ENCODE measurements at places on chromosomes 1 and 21.

DNA sequence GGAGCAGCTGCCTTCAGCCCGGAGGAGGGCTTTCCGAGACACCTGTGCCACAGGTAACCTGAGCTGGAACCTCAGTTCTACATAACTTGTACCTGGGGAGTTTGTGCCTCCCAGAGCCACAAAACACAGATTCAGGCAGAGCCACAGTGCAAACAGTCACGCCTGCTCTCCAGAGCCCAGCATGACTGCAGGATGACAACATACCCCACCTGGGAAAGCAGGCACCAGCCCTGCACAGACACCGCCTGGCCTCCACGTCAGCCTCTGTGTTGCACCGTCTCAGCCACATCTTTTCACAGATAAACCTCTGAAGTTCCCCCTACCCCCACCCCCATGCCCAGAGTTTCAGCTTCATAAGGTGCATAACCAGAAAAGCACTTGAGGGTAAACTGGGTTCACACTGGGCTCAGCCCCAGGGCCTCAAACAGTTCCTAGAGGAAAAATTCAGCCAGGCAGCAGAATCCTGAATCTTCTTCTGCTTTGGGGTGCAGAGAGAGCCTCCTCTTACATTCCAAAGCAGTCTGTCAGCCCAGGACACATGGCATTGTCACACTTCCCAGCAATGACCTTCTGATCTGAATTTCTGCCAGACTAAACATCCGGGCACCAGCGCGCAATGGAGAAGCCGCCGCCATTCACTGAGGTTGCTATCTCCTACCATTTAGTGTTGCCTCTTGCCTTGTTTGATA lies 229.5 kb downstream of the TOMM20 start:
- H3K36me3 ChIP-seq = no peaks in the 10 kb centered on the region
- H3K27me3 ChIP-seq = no peaks in the 10 kb centered on the region
- DNase-seq = no peak
- no peak overlapping the region for H3K4me3 ChIP-seq
- no peak overlapping the region for H3K27ac ChIP-seq

DNA sequence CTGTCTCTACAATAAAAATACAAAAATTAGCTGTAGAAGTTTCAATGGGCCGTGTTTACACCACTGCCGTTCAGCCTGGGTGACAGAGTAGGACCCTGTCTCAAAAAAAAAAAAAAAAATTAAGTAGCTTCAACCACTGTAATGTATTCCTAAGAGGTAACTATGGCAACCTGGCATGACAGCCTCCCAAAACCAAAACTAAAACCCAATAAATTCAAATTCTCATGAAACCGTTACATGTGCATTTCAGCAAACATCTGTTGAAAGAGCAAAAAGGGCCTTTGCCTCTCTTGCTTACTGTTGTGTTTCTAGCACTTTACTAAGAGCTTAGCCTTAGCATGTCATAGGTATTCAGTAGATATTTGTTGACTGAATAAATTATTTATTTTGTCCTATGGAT lies 33.5 kb downstream of the ODR4 start:
- H3K36me3 ChIP-seq = peaks cover 14% of the 10 kb centered on the region
- no peak overlapping the region for H3K4me3 ChIP-seq

- H3K36me3 ChIP-seq = peaks cover 3% of the 10 kb centered on the region
- DNase-seq = no peak
- no peak overlapping the region for H3K27ac ChIP-seq
- H3K27me3 ChIP-seq = peaks cover 5% of the 10 kb centered on the region
- no peak overlapping the region for H3K4me3 ChIP-seq
Observed at GRCh38 chr1:143497374-143497747, 474.4 kb downstream of the FAM72C start.

- peaks cover 15% of the 10 kb centered on the region for H3K36me3 ChIP-seq
- no peaks in the 10 kb centered on the region for H3K27me3 ChIP-seq
- H3K4me3 ChIP-seq = no peak overlapping the region
- DNase-seq = peak; percentile 63
Observed at GRCh38 chr1:32372149-32372756, 9.9 kb downstream of the TSSK3 start.

- no peaks in the 10 kb centered on the region for H3K27me3 ChIP-seq
- no peak for DNase-seq
- H3K4me3 ChIP-seq = no peak overlapping the region
- H3K36me3 ChIP-seq = no peaks in the 10 kb centered on the region
Observed at GRCh38 chr1:68276448-68276847, 44.1 kb upstream of the WLS start.

DNA sequence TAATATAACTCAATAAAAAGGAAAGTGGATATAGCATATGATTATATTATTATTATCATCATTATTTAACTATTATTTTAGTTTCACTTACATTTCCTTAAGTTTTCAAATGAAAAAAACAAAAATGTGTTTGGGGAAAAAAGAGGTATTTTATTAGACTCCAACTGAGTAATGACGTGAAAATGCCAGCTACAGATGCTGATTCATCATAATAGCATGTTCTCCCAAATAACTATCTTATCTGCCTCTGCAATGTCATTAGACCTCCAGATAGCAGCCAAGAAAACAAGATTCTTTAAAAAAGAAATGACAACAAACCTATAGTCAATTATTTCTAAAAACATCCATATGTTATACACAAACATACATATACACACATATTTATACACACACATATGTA lies 1071.9 kb upstream of the TMPRSS15 start:
- no peaks in the 10 kb centered on the region for H3K36me3 ChIP-seq
- H3K27me3 ChIP-seq = no peaks in the 10 kb centered on the region
- no peaks in the 10 kb centered on the region for H3K4me1 ChIP-seq
- H3K27ac ChIP-seq = no peak overlapping the region
- H3K4me3 ChIP-seq = no peak overlapping the region

- no peak overlapping the region for H3K4me3 ChIP-seq
- H3K36me3 ChIP-seq = no peaks in the 10 kb centered on the region
Observed at GRCh38 chr21:42214921-42215320, 4.0 kb upstream of the ABCG1 start.

GRCh38 chr1:99557546-99558202 lies 88.2 kb upstream of the PALMD start:
- no peak overlapping the region for H3K4me3 ChIP-seq
- H3K4me1 ChIP-seq = no peaks in the 10 kb centered on the region
- peaks cover 6% of the 10 kb centered on the region for H3K27me3 ChIP-seq
- no peak for DNase-seq
- H3K36me3 ChIP-seq = no peaks in the 10 kb centered on the region

DNA sequence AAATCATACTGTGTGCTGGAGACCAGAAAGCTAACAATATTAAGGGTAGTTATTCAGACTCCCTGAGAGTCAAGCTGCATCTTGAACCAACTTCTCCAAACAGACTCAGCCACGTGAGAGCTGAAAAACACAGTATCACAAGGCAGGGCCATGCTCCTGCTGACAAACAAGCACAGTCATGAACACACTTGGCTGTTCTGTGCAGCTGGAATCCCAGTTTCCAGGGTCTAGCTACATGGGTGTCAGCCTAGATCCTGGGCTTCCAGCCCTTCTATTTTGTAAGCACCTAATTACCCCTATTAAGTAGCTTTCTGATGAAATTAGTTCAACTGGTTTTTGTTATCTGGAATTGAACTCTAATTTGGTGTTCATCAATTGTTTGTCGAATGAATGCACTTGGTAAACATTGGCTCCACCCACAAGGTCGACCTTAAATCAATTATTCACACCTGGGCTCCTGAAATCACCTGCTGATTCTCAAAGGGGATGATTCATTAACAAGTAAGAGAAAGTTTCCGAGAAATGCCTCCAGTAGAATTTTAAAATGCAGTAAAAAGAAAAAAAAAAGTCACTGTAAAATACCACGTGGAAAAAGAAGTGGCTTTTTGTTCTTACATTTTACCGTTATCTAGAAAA lies 179.3 kb downstream of the ZC3H11B start:
- no peaks in the 10 kb centered on the region for H3K4me1 ChIP-seq
- no peak overlapping the region for H3K27ac ChIP-seq
- no peak for DNase-seq
- H3K27me3 ChIP-seq = no peaks in the 10 kb centered on the region
- H3K4me3 ChIP-seq = no peak overlapping the region

DNA sequence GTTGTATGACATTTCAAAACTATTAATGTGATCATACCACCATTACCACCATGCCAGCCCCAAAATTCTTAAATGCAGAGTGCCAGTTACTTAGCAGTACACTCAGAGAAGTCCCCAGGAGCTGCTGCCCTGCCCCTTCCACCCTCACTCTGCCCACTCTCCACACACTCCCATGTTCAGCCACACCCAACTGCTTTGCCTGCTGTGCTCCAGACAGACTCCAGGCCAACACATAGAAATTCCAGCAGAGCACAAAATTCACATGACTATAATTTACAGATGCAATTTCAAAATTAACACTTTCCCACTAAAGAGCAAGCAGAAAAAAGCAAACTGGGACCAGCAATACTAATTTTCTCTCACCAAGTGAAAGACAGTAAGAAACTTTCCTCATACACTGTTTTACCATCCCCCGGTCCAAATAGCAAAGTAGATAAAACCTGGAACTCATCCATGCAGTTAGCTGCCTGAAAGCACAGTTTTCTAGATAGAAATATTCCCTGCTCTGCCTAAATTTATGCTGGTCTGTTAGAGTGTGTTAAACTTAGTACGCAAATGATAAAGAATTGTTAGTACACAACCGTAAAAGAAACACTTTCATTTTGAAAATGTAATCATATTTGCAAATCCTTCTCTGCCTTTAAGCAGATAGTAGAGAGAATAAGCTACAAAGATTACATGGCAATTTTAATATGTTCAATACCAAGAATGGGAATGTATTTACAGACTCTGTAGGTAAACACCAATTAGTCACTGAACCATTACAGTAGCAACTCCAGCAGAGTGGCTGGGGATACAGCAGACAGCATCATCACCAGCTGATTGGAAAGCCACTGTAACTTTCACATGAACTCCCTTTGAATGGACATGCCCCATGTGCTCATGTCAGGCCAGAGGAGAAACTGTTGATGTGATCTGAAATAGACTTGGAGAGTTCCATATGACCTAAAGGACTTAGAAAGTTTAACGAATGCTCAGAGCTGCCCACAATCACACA lies 176.5 kb downstream of the VAV3 start:
- no peak overlapping the region for H3K27ac ChIP-seq
- no peak for DNase-seq
- H3K27me3 ChIP-seq = no peaks in the 10 kb centered on the region
- no peak overlapping the region for H3K4me3 ChIP-seq
- H3K4me1 ChIP-seq = peaks cover 45% of the 10 kb centered on the region
- H3K36me3 ChIP-seq = no peaks in the 10 kb centered on the region

DNA sequence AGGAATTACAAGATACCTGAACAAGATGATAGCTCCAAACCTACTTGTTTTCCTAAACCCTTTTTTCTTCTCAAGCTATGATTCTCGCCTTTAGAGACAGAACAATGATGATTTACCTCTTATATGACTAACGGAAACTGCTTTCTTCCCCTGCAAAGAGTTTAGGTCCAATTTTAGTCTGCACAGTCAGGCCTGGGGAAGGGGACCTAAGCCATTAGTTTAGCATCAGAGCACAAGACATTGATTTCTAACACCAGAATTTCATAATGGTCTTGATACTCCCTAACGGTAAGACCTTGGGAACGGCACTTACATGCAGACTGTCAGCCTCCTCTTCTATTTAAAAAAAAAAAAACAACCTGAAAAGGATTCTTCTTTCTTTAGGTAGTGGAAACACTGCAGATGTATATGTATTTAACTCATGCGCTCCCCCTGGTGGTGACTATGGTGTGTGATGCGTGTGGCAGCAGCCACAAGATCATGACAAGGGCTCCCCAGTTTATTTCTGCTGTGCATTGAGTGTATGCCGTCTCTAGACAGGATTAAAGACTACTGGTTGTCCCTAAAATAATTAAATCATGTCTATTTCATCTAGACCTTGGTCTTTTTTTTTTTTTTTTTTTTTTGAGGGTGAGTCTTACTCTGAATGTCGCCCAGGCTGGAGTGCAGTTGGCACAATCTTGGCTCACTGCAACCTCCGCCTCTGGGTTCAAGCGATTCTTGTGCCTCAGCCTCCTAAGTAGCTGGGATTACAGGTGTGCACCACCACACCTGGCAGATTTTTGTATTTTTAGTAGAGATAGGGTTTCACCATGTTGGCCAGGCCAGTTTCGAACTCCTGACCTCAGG lies 37.3 kb upstream of the TMEM222 start:
- H3K4me1 ChIP-seq = no peaks in the 10 kb centered on the region
- no peak overlapping the region for H3K4me3 ChIP-seq
- peaks cover 6% of the 10 kb centered on the region for H3K36me3 ChIP-seq
- H3K27ac ChIP-seq = no peak overlapping the region
- peak; percentile 90 for DNase-seq
- no peaks in the 10 kb centered on the region for H3K27me3 ChIP-seq

DNA sequence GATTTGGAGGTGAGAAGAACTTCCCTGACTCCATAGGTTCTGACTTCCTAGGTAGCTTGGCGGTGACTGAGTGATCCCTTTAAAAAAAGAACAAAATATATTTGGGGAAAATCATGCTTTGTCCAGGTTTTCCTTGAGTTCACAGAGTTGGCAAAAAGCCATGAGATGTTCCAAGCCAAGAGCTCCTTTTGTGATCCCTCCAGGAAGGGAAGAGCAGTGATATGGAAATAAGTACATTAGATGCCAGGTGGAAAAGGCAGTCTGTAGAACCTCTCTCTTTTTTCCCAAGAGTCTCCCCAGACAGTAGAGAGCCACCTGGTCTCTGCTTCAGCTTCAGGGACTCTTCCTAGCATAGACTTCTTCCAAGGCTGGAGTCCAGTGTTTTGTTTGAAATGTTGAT lies 10.2 kb downstream of the TLCD4 start:
- no peak for DNase-seq
- H3K27me3 ChIP-seq = peaks cover 1% of the 10 kb centered on the region
- H3K4me1 ChIP-seq = no peaks in the 10 kb centered on the region
- no peak overlapping the region for H3K27ac ChIP-seq
- no peaks in the 10 kb centered on the region for H3K36me3 ChIP-seq
- no peak overlapping the region for H3K4me3 ChIP-seq

Data from activated CD4-positive, alpha-beta memory T cell treated with anti-CD3 and anti-CD28 coated beads for 36 hours (primary cell).